ENCODE measurements at places on chromosomes 6 and 20.
A peak's percentile ranks its signal among the peaks of the same experiment; 100 is the strongest.

GRCh38 chr6:11236076-11236750 is 3.7 kb upstream of the NEDD9 start:
- DNase-seq: peak; percentile 60

- DNase-seq: peak; percentile 6
Observed at GRCh38 chr6:63816982-63817436, 181.4 kb downstream of the PHF3 start.

GRCh38 chr6:111713236-111713635 is 107.6 kb upstream of the TRAF3IP2 start:
- DNase-seq: no peak

GRCh38 chr6:33317419-33317668 is 200 bp downstream of the ZBTB22 start:
- no peak for DNase-seq

DNA sequence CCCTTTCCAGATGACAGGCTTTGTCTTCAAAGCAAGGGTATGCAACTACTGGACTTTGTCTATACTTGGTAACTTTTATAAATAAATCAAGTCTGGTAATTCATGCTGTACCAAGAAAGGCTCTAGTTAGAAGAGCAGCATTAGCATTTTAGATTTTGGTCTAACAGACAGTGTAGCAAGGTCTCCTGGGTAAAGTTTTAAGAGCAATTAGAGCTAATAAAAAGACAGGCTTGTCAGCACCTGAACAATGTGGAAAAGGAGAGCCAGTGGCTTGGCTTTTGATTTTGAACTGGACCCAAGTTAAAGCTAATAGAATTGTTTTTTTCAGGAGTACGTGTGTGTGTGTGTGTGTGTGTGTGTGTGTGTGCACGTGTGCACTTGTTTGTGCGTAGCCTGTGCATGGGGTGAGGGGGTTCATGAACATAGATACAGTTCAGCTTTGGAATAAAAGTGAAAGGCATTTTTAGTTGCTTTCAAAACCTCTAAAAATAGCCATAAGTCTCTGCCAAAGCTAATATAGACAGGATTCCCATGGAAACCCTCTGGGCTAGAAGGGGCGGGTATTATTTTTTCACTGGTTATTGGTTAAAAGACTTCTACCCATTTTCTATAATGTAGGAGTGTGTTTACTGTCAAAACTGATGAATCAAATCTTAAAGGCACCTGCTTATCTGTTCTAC is 138.4 kb downstream of the KCNQ5 start:
- no peak for DNase-seq

GRCh38 chr6:100701728-100702127 is 179.4 kb downstream of the ASCC3 start:
- DNase-seq: no peak

DNA sequence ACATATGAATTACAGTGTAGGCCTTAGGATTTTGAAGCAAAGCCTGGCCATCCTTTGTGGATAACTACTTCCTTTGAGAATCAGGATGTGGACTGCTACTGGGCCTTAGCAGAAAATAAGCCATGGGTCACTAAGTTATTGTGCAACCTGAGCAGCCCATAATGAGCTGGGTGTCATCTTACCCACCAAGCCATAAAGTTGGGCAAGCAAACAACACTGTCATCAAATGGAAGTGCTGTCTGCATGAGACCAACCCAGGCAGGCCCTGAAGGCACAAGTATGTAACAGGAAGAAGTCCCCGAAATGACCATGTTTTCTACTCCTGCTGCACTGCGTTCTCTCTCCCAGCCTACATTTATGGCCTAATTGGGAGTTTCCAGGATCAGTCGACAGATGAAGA is 205.6 kb upstream of the GGTLC1 start:
- no peak for DNase-seq

- DNase-seq: peak; percentile 57
Observed at GRCh38 chr6:73969971-73970970, 274.3 kb downstream of the CD109 start.

- DNase-seq: peak; percentile 26
Observed at GRCh38 chr20:59782986-59783640, 150.3 kb downstream of the SYCP2 start.

DNA sequence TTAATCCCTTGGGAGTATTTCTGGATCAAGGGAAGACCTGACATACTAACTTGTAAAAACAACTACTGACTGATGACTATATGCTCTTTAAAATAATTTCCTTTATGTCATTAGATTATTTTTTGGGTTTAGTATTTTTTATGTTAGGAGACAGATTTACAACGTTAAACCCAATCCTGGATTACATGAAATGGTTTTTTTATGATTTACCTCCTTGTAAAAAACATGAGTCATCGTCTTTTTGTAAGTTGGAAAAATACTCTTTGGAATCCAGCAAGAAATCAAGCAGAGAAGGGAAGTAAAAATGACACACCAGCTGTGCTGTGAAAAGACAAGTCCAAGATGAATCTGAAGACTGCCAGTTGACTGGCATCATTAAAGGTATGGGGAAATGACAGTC is 6.7 kb downstream of the STK4 start:
- peak; percentile 76 for DNase-seq

DNA sequence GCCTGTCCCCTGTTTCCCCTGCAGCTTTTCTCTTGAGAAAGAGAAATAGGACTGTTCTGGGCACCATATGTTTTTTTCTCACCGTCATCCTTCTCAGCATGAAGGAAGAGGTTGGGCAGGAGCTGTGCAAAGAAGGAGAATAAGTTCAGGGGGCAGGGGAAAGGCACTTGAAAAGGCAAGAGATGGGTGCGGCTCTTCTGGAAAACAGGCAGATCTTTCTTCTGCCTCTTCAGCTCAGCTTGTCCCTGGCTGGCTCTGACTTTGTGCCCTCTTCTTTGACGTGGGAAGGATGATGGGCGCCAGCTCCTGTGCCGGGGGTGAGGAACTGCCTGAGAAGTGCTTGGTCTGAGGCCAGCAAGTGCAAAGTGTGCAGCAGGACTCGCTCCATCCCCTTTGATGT is 206.5 kb downstream of the DOK5 start:
- DNase-seq: no peak

GRCh38 chr20:33516882-33517281 is 27.0 kb downstream of the CBFA2T2 start:
- peak; percentile 41 for DNase-seq

DNA sequence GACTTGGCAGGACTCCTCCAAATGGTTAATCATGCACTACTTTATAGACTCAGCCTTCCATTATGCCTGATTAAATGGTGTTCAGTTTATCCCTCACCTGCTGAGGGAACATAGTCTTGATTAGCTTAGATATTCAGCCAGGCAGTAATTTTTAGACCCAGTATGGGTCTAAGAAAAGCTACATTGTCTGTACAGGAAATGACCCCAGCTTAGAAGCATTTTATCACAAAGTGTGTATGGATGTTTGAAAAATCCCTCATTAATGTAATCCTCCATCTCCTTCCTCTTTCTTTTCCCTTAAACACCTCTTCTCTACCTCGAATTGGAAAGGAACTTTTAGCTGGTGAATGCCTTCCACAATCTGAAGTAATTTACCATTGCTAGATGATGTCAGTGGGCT is 252.2 kb upstream of the BMP2 start:
- no peak for DNase-seq

GRCh38 chr20:8414586-8415274 is 282.7 kb downstream of the PLCB1 start:
- no peak for DNase-seq

- DNase-seq: no peak
Observed at GRCh38 chr6:170210026-170210390, 80.9 kb downstream of the DLL1 start.

- peak; percentile 93 for DNase-seq
Observed at GRCh38 chr6:22828179-22829062, 259.1 kb downstream of the HDGFL1 start.

DNA sequence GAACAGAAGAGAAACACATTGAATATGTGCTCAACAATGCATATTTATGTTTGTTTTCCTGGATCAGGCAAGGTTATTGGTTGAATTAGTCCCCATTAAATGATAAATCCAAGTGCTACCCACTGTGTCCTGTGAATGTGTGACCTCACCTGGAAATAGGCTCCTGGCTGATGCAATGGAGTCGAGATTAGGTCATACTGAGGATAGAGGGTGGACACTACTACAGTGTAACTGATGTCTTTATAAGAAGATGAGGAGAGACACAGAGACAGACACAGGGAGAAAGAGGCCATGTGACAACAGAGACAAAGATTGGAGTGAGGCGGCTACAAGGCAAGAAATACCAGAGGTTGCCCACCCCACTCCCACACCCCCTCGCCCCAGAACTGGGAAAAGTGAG is 559.3 kb downstream of the C6orf118 start:
- no peak for DNase-seq

DNA sequence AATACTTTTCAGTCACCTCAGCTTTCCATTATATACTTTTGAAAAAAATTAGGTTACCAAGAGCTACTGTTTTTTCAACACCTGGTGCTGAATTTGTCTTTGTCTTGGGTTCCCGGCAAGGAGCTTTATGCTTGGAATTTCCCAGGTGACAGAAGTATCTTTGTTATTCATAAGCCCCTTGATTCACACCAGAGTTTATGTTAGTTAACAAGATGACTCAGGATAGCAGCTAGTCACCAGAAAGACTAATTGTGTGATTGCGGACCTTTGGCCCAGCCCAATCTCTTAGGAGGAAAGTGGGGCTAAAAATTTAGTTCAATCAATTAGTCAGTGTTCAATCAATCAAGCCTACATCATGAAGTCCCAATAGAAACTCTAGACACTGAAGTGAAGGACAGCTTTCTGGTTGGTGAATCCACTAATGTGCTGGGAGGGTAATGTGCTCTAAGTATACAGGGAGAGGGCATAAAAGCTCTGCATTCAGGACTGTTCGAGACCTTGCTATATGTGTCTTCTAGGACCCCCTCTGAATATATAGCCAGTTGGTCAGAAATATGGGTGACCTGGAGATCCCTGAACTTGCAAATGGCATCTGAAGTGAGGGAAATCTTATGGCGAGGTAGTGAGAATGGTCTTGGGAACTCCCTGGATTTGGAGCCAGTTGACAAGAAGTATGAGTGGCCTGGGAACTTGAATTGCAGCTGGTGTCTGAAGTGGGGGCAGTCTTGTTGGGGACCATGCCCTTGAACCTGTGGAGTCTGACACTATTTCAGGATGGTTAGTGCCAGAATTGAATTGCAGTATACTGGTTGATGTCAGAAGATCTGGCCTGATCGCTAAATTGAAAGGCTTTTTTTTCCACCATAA is 16.2 kb downstream of the TMEM30A start:
- DNase-seq: peak; percentile 39

GRCh38 chr6:27188885-27189418 is 58.5 kb upstream of the PRSS16 start:
- DNase-seq: peak; percentile 77

DNA sequence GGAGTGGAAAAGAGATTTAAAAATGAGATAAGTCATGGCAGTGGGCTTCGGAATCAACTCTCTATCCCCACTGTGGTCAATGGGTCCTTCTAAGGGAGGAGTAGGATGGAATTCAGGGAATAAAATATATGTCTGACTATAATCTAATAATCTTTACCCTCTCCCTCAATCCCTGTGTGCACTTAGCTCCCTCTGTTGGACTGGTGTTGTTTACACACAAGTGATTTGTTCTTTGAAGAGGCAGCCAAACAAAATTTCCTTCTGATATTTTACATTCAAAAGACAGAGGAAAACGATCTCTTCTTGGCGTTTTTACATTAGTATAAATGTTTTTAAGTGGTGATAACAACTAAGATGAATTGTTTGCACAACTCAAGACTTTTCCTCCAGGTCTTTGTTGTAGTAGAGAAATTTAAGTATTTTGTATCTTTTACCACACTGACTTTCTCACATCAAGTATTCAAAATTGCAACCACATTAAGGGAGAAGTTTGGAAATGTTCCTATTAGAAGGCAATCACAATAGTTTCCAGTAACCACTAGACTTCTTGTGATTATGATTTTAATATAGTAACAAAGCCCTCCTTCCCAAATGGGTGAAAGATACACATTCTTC is 317.8 kb downstream of the CENPW start:
- DNase-seq: peak; percentile 11

DNA sequence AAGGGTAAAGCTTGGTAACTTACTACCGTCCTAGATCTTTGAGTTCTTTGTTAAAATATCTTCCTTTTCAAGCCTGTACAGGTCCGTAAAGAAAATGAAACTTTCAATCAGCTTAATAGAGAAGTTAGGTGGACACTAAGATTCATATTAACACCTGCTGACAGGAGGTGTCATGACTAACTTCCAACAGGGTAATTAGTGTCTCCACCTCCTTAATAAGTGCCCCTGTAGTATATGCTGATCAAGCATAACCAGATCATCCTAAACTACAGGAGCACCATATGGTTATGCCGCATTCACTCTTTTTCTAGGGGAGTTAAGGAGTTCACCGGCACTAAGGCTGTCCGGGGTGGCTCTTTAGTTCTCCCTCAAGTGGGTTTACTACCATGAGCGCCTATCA is 23.9 kb upstream of the RALGAPA2 start:
- DNase-seq: no peak

- no peak for DNase-seq
Observed at GRCh38 chr6:142374091-142374770, 72.4 kb downstream of the ADGRG6 start.

GRCh38 chr6:2109796-2110195 is 135.6 kb downstream of the GMDS start:
- no peak for DNase-seq

DNA sequence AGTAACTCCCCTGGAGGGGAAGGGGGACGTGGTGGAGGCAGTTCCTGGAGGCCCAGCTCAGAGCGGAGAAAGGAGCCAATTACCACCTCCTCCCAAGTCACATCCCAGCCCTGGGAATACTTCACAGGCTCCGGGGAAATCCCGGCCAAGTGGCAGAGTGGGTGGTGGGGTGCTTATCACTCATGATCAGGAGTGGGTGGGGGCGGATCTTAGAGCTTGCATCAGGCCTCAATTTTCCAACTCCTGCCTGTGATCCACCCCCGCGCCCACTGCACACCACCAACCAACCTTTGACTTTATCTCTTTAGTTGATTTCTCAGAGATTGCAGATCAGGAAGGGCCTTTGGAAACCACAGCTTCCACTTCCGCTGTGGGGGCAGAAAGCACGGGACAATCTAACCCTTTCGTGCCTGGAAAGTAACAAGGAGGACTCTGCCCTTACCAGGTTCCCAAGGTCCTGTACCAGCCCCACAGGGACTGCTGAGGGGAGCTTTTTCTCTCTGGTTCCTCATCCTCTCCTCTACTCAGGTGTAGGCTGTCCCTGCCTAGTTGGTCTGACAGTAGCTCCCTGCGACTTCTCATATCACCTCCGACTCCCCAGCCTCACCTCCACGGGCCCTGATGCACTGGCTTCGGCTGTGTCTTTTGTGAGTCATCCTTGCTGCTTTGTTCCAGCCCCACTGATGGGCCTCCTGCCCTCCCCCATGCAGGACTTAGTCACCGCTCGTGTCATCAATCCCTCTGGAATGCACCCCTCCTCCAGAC is 24.9 kb upstream of the IER3 start:
- peak; percentile 98 for DNase-seq
